K562 (cell line): ENCODE measurements at places on chromosomes 1 and 21.

GRCh38 chr1:156622581-156623297 lies 3.5 kb downstream of the HAPLN2 start:
- DNase-seq = no peak

DNA sequence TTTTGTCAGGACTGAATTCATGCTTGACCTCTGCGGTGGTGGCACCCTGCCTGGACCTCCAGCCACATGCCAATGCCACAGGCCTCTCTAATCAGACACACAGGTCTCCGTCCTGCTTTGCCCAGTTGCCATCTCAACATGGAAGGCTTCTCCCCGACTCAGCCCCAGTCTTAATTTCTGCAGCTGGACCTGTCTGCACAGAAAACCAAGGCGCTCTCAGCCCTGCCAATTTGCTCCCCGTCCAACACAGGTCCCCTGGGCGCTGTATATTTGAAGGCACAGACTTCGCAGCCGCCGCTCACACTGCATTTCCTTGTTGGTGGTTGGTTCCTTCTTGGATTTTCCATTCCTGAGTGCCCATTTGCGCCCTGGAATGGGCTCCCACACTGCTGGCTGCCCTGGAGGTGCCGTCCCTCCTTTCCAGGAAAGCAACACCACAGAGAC lies 28.0 kb upstream of the PLEKHG5 start:
- no peak for DNase-seq

DNA sequence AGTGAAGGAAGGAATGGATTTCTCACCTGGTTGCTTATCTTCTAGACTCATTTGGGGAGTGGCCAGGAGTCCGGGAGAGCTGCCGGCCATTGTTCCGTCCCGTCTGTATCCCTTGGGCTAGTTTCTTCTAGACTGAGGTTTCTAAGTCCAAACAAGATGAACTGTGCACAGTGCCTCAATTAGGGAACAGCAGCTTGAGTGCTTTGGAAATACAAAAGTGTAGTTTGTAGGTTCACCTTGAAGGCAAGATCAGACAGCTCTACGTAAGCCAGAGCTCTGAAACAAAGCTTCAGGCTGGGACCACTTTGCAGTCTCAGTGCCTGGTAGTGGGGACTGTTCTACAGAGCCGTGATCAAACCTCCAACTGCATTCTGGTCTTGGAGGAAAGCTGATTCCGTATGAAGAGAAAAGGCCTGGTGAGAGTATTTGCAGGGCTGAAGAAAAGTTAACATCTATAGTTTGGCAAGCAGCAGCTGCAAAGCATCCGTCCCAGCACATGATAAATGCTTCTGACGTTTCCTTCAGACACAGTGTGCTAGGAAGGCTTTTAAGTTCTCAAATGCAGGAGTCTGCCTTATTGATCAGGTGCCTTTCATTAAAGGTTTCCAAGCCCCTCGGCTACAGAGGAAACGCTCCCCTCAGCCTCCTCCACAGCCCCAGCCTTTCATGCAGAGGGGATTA lies 432.8 kb downstream of the KIF26B start:
- no peak for DNase-seq

GRCh38 chr1:106924360-106924759 lies 132.1 kb upstream of the PRMT6 start:
- DNase-seq = no peak

- DNase-seq = no peak
These were observed 12.2 kb upstream of the FAM167B start for GRCh38 chr1:32234792-32235191.

- DNase-seq = no peak
These were observed 69.0 kb upstream of the SDC3 start for GRCh38 chr1:30977511-30977910.

- DNase-seq = no peak
These were observed 165.3 kb downstream of the HLX start for GRCh38 chr1:221044538-221044937.

DNA sequence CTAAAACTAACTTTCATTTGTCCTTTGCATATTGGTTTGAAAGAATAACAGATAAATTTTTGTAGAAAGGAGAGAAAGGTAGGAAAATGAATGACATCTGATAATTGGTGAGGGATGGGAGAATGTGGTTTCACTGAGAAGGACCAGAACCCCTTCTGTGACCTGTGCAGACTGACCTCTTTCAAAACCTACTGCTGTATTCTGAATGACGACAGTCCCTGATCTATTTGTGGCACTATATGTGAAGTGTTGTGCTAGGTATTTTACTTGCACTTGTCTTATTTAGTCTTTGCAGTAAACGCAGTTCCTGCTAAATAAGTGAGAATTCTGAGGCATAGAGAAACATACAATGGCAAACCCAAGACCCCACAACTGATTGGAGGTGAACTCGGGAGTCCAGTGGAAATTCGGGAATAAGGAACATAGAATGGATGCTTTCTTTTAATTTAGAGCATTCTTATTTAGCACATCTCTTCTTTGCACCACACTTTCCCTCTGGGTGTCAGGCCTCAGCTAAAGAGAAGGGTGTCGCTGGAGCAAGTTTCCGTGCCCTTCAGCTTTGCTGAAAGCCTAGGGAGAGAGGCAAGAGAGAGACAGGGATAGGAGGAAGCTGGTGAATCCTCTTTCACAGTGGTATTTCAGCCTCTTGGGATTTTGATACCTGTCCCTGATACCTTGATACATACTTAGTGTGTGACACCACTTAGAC lies 230.2 kb downstream of the PAPPA2 start:
- no peak for DNase-seq

- no peak for DNase-seq
These were observed 73.8 kb upstream of the VAV3 start for GRCh38 chr1:108038653-108039236.

GRCh38 chr1:179310721-179311120 lies 17.1 kb downstream of the SOAT1 start:
- no peak for DNase-seq
